ENCODE measurements at places on chromosomes 13 and 19. TPM values are rescaled to one million over a fixed set of nuclear protein-coding genes. Genes with fewer than 3 reads are reported as not detected.

DNA sequence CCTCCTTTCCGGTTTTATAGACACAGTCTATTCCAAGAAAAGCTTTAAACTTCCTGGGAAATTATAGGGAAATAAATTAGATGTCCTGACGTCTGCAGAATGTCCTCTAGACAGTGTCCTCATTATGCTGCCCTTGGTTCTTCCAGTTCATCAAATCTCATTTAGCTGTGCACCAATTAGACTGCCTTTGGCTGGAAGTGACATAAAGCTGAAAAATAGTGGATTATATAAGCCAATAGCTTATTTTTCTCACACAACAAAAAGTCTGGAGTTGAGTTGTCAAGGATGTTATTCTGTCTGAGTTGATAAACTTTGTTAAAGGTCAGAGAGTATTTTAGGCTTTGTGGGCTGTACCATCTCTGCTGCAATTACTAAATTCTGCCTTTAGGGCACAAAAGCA is 314.8 kb upstream of the TMTC4 start:
- DNase-seq, result no peak

GRCh38 chr13:53445686-53446085 is 417.1 kb downstream of the OLFM4 start:
- DNase-seq, result no peak

GRCh38 chr13:90956031-90956430 is 391.5 kb upstream of the MIR17HG start:
- no peak for DNase-seq

DNA sequence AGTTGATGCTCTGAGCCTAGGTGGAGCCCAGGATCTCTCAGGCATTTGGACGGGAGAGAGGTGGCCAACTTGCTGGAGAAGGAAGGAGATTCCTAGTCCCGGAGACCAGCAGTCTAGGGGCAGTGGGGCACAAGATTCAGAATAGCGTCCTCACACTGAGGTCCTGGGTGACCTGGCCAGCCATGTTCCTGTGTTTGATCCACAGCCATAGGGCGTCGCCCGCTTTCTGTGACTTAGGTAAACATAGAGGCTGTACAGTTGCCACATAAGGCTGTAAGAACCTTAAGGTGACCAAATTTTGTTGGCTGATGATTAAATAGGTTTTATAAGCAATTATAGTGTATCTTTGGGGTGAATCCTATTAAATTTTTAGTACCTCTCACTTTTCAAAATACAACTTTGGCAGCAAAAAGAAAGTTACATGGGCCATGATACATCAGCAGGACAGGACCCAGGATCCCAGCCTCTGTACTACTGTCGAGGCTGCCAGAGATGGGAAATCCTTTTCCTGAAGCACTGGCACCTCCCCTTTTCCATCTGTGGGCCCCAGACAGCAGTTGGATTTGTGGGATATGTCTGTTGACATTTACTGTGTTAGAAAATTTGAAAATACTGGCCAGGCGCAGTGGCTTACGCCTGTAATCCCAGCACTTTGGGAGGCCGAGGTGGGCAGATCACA is 37.5 kb downstream of the TSSK6 start:
- no peak for DNase-seq

DNA sequence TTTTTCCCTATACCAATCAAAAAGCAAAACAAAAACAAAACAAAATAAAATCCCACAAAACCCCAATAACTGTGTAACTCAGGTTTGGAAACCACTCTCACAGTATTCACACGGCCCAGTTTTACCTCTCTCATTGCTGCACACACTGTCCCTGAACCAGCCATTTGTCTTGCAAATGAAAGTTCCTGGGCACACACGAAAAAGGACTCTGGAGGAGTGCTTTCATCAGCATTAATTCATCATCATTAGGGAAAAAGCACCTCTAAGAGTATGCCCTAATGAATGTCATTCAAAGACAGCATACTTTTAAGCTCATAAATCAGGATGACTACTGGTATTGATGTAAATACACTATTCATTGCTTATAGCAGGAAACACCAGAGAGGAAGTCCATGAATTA is 306.3 kb downstream of the DNAJC15 start:
- DNase-seq, result no peak

DNA sequence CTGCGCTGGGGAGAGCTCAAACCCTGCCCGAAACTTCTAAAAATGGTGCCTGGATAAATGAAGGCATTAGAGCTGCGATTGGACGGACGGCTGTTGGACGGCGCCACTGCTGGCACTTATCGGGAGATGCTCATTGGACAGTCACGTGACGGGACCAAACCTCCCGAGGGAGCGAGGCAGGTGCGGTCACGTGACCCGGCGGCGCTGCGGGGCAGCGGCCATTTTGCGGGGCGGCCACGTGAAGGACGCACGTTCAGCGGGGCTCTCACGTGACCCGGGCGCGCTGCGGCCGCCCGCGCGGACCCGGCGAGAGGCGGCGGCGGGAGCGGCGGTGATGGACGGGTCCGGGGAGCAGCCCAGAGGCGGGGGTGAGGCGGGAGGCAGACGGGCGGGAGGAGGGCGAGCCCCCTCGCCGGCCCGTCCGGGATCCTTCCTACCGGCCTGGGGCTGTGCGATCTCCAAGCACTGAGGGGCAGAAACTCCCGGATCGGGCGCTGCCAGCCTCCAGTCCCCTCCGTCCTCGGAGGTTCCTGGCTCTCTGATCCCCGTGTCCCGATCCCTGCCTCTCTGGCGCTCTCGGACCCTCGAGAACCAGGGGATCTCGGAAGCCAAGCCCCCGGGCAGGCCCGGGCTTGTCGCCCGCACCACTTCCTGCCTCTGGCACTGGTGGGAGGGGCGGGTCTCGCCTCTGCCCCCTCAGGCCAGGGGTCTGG is at the start of gene BAX:
TSS of gene BAX (plus strand) at position 281 of the 713 bp plus-strand sequence. CDS start at position 335, 54 bp downstream.
- DNase-seq, result peak; percentile 96

DNA sequence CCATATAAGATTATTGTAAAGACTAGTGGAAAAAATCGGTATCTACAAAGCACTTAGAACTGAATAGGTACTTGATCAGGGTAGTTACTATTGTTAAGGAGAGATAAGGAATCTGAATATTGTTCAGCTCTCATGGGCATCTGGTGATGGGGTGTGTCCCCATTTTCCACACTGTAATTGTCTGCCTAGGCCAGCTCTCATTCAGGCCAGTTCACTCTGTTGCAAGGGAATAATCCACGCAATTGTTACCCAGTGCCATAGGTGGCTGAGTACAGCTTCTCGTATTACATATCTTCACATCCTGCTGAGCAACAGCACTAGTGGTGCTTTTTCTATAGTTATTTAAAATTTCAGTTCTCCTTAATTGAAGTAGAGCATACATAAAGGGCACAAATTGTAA is 45.6 kb upstream of the C13orf42 start:
- DNase-seq, result no peak

DNA sequence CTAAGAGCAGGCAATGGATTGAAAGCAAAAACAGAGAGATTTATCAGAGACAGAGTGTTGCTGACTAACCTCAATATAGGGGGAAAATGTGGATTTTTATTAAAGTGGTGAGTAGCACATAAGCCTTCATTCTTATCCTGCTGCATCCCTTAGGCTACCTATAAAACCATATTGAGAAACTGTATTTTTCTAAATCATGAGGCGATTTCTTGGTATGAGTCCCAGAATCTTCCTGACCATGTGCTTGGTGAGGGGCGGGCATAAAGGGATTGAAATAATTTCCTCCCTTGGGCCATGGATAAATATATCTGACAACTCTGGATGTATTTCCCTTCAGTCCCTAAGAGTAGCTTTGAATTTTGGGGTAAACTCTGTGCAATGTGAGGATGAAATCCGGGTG is 72.8 kb downstream of the EFNB2 start:
- DNase-seq, result no peak

DNA sequence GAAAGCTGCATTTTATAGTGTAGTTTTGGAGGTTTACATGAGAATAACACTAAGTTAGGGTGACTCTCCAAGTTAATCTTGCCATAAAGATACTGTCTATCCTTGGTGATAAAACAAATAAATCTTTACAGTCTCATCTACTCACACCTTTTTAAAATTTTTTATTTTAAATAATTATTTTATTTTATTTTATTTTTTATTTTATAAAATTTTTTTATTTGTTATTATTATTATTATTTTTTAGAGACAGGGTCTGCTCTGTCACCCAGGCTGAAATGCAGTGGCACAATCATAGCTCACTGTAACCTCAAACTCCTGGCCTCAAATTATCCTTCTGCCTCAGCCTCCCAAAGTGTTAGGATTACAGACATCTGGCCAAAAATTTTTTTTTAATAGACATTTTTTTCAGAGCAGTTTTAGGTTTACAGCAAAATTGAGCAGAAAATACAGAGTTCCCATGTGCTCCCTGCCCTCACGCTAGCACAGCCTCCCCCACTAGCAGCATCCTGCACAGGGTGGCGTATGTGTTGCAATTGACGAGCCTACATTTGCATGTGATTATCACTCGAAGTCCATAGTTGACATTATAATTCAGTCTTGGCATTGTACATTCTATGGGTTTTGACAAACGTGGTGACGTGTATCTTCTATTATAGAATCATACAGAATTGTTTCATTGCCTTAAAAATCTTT is 41.0 kb downstream of the RASL11A start:
- no peak for DNase-seq

GRCh38 chr13:41286370-41286769 is 23.0 kb upstream of the MTRF1 start:
- no peak for DNase-seq

DNA sequence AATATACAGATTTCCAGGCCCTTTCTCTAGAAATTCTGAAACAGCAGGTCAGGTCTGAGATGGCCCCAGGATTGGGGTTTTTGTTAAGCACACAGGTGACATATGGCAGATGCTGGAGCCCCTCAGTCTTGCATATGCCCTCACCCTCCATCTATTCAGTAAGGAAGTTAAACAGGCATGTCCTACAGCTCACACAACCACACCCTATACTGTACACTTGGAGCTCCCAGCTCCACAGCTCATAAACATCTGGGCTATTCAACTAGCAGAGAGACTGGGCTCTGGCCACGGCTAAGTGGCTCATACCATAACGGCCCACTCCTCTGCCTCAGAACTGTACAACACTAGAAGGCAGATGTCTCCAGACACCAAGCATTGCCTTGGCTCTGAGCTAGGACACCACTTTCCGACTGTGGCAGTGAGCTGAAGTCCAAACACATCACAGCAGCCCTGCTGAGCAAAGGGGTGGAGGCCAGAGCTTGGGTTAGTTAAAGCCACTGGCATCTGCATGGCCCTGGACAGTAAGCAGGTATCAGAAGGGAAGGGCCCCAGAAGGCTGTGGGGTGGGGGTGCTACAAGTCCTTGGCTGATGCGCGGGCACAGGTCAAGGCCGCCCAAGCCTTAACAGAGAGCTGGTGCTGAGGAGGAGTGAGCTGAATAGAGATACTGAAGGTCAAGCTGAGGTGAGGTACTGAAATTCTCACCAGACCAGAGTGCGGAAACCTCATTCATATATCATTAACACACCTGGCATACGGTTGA is 79.1 kb downstream of the ABCC4 start:
- no peak for DNase-seq

- DNase-seq, result no peak
These were observed 107.2 kb downstream of the COL4A2 start for GRCh38 chr13:110414283-110414682.

- DNase-seq, result no peak
These were observed 217.0 kb upstream of the PRR20A start for GRCh38 chr13:56923626-56924140.

GRCh38 chr13:49348751-49349150 is 95.1 kb downstream of the CAB39L start:
- no peak for DNase-seq

GRCh38 chr19:13022111-13022858 is 27.0 kb downstream of the NFIX start:
- peak; percentile 70 for DNase-seq

DNA sequence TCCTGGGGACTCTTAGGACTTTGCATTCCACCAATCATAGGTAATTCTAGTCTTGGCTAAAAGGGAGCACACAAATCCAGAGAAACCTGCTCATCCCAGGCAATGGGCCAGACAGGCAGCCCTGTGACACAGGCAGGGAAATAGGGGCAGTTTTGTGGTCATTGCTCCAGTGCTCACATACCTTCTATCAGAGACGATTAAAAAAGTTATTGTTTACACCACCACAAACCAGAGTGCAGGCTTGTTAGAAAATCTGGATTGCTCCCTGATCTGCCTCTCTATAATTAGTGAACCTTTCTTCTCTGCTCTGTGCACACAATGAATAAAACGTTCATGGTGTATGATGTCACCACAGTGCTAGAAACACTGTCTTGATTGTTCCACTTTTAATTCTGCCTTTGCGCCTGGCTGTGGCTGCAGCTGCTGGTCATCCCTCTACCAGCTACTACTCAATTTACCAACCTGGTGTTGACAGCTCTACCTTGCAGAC is 121.6 kb upstream of the SPATA13 start:
- DNase-seq, result no peak

DNA sequence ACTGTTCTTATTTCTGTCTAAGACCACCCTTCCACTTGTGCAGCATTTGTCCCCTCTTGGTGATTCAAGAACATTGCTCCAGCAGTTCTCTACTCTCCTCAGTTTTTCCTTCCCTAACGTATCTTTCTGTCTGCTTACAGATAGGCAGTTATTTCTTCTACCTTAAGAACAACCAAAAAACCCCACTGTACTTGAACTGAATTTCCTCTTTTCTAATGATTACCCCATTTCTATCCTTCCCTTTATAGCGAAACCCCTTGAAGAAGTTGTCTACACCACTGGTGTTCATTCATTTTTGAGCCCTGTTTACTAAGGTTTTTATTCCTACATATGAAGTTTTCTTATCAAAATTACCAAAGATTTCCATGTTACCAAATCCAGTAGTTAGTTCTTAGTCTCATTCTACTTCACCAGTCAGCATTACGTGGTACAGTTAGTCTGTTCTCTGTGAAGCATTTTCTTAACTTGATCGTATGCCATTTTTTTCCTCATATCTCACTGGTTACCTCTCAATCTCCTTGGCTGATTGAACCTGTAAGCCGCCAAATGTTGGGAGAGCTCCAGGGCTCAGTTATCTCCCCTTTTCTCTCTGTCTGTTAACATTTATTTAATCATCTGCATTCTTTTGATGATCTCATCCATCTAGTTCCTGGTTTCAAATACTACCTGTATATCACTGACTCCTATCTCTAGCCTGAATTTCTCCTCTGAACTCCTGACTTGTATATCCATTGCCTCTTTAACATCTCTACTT is 9.0 kb downstream of the LSM14A start:
- no peak for DNase-seq

DNA sequence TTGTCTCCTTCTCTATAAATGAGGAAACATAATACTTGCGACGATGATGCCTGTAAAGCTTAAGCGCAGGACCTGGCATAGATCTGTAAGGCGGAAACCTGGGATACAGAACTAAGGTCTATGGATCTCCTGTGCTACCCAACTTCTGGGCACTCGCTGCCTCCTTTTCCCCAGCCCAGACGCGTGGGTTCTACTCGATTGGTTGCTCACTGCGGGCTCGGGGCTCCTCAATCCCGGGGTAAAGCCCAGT is 615 bp upstream of the PSMC4 start:
- DNase-seq, result no peak

Gene ZNF649
- 6.2 TPM for total RNA-seq

Gene EFNA2
- total RNA-seq, result 0.17 TPM

Gene CEACAM19
- total RNA-seq, result 3.1 TPM

Gene ZNF17
- 15.2 TPM for total RNA-seq

Gene ZNF358
- total RNA-seq, result 16.2 TPM

Gene MIA
- total RNA-seq, result 0.26 TPM

Gene NECTIN2
- 70.7 TPM for total RNA-seq

Gene KLK6
- total RNA-seq, result not detected

Gene TEKTIP1
- total RNA-seq, result not detected

Gene NCCRP1
- total RNA-seq, result not detected

Gene KCNN1
- under 0.01 TPM for total RNA-seq

All from fibroblast of lung (primary cell).